ENCODE measurements at places on chromosomes 7 and 10.

DNA sequence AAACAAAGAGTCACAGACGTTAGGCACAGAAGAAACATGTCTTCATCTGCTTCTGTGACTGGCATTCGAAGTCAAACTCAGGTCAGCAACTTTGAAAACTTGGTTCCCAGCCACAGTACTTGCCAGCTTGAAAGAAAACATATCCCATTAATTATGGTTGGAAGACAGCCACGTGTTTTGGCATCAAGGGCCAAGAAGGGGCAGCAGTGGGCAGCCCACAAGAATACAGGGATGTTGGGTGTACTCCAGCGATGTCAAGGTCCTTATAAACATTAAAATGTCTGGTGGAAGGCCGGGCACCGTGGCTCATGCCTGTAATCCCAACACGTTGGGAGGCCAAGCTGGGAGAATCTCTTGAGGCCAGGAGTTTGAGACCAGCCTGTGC lies 29.5 kb downstream of the JCAD start:
- DNase-seq, result no peak

DNA sequence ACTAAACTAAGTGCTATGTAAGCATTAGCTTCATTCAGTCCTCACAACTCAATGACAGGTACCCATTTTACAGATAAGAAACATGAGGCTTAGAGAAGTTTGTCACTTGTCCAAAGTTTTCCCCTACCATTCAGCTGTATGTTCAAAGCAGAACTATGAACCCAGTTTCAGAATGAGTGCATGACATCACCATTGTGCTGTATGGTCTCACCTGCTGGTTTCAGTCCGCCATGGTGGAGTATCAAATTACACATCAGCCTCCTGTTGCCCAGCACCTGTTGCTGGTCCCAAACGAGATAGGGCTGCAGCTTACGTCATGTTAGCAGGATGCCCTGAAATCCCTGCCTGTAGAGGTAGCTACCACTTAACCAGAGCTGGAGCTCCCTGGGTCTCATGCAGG lies 95.0 kb downstream of the DYNC1I1 start:
- DNase-seq, result no peak

- DNase-seq, result no peak
Observed at GRCh38 chr7:137434946-137435345, 91.4 kb upstream of the PTN start.

DNA sequence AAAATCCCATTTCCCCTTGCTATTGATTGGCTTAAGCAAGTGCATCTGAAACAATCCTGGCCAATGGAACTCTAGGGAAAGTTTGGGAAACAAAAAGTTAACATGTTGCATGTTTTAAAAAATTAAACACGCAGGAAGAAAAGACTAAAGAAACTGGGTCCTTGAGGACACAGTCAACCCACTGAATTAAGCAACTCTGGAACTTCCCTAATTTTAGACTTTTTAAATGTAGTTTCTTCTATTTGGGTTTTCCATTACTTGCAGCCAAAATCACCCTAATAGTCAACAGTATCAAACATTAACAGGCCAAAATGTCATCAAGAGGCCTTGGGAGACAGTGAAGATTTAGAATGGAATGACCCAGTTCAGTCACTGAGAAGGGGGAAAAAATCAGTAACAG lies 40.6 kb downstream of the OSBPL3 start:
- no peak for DNase-seq

DNA sequence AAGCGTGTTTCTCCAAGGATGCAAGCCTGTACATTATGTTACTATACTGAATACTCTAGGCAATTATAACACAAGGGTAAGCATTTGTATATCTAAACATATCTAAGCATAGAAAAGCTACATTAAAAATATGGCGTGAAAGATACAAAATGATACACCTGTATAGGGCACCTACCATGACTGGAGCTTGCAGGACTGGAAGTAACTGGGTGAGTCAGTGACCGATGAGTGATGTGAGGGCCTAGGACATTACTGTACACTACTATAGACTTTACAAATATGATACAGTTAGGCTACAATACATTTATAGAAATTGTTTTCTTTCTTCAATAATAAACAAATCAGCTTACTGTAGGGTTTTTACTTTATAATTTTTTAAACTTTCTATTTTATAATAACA lies 1127.2 kb upstream of the LRRN3 start:
- no peak for DNase-seq

DNA sequence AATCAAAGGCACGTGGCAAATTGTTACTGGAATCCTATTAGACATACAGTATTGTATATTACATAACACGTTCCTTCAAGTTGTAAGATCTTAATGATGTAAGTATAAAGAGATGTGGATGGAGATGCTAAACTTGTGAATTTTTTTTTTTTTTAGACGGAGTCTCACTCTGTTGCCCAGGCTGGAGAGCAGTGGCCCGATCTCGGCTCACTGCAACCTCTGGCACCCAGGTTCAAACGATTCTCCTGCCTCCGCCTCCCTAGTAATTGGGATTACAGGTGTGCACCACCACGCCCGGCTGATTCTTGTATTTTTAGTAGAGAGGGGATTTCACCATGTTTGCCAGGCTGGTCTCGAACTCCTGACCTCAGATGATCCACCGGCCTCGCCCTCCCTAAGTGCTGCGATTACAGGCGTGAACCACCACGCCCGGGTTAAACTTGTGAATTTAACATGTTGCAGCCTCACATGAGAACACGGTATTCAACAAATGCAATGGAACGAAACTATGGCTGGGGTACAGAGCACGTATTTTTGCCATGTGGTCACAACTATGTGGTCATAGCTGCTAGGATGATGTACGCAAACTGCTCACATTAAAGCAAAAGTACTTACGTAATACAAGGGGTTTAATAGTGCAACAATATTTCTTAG lies 818 bp upstream of the SUPV3L1 start:
- DNase-seq, result no peak

DNA sequence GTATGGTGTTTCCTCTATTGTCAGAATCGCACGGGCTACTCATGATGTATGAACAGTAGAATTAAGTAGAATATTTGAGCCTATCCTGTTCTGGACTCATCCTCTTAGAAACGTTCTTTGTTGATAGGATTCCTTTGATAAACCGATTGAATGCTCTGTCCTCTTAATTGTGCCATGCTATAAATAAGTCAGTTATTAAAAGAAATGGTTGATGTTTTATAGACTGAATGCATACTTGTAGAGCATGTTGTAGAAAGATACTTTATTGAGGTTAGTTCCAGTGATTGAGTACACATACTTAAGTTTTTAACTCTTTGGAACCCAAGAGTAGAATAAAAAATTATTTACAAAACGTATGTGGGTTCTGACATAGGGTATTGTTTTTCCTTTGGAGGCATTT lies 54.9 kb upstream of the HBP1 start:
- DNase-seq, result no peak

GRCh38 chr7:11332186-11332864 lies 358.7 kb downstream of the PHF14 start:
- no peak for DNase-seq

DNA sequence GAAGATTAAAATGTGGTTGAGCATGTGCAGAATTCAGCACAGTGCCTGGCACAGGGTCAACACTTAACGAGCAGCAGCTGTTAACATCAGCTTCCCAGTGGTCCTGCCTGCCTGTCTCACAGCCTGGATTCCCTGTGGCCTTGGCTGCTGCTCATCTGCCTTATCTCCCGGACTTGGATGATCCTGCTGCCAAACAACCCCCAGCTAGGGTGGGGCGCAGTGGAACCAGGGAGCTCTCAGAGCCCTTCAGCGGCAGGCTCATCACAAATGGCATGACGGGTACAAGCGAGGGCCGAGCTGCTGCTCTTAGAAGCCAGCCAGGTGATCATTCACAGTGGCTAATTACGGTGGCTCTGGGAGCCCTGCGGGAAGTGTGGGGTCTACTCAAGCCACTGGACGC lies 13.0 kb upstream of the SMARCD3 start:
- DNase-seq, result no peak

DNA sequence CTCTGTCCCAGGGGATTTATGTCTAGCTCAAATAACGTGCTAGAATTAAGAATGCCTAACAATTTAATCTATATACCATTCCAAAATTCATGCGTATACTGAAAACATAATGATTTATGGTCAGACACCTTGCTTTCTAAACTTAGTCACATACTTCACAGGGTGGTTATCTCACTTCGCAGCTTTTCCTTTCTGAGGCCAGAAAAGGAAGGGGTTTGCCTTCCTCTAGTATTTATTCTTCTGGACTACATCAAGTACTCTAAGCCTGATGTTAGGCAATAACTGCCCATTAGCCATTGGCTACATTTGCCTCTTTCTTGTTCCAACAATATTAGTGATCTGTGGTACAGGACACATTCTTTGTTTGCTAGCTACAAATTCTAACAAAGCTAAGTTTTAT lies 72.6 kb upstream of the FHIP2A start:
- DNase-seq, result no peak

DNA sequence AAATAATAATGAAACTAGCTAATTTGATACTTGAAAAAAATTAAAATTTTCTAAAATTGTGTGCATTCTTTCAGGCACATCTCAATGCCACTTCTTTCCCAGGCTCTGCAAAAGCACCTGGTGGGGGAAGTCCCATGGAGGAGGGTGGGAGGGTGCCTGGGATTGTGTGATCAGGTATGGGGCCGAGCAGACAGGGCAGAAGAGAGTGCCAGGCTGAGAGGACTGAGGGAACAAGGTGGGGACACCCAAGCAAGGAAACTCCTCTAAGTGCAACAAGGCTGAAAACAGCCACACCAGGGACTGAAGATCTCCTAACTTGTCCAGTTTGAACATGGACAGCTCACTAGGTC lies 13.8 kb downstream of the PARP12 start:
- DNase-seq, result no peak

DNA sequence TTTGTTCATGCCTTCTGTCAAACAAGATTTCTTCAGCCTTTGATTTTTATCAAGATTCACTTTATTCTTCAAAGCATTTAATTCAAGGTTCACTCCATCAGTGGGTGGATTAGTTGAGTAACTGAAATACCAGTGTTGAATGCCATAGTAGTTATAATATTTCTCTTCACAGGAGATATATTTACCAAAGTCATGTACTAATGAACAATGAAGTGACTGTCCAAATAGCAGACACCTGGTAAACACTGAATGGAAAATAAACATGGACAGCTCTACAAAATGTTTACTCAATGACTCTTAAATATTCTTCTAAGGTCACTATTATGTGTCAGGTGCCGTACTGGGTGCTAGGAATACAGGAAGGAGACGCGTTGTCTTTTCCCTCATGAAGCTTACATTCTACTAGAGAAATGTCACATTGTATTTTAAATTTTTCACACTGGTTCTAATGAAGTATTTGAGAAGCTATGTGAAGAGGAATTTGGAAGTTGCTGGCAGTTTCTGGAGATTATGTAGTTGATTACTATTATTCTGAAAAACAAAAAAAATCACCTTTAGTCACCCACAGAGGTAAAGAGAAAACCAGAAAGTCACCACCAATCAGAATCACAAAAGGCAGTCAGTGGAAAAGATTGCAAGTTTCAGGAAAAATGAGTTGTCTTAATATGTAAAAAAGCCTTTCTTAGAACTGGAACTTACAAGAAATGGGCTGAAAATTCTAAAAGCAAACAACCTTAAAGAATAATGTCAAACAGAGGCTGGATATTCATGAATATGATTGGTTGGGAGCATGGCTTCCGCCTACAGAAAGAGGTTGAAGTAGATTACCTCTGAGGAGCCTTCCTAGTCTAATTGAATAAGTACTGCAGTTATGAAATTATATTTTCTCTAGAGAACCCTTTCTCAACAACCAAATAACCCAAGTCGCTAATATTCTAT lies 84.5 kb downstream of the RTKN2 start:
- no peak for DNase-seq

DNA sequence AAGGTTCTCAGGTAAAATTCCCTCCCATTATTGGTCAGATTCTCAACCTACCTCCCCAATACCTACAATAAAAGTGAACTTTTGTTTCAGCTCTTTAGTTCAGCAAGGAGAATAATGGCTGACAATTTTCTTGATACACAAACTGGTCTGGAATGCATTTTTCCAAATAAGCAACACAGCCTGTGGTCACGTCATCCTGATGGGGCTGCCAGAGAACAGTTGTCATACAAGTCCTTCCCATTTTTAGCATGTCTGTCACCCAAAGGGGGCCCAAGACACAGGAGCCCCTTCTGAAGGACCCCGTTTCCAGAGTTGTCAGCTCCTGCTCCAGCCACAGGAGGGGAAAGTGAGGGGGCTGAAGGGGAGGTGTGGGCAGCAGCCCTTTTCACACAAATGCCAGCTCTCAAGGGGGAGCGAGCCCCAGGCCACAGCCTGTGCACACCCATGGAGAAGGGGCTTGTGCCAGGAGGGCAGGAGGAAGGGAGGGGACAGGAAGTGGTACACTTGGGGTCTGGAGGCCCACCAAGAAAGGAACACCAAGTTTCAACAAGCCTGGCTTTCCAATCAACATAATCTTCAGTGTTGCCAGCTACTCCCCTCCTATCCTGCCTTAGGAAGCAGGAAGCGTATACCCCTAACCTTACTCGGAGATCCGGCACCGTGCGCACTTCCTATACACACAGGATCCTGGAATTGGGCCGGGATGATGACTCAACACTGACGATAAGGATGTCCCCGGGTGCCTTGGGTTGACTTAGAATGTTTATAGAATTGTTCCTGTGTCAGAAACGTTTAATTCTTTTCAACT lies 43.4 kb upstream of the PDLIM1 start:
- no peak for DNase-seq

GRCh38 chr10:10600004-10600403 lies 417.7 kb upstream of the CELF2 start:
- no peak for DNase-seq

- DNase-seq, result no peak
Observed at GRCh38 chr10:113047605-113047962, 97.5 kb downstream of the TCF7L2 start.

DNA sequence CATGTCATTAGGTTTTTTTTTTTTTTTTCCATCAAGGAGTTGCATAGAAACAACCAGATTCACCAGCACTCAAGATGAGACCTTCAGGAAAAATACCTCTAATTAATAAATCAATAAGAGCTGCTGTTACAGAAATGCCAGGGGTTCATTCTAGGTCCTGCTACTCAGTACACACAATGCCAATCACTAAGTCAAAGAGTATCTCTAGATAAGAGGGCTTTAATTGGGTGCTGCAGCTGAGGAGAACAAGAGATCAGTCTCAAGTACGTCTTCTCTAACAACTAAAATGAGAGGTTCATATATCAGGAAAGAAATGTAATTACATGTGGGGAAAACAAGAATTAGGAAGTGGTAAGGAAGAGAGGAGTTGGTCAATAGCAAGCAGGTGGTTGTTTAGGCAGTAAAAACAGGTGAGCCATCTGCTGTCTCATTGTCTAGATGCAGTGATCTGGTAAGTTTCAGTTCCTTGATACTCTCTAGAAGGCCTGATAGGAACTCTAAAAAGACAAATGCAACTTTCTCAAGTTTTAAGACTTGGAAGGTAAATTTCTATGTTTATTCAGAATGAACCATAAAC lies 272.9 kb upstream of the ZWINT start:
- DNase-seq, result no peak

GRCh38 chr7:90661290-90662151 lies 65.4 kb downstream of the CDK14 start:
- no peak for DNase-seq

- DNase-seq, result peak; percentile 5
Observed at GRCh38 chr10:46555713-46556514, 544 bp downstream of the GPRIN2 start.

GRCh38 chr7:157807510-157807909 lies 470.7 kb downstream of the DNAJB6 start:
- DNase-seq, result no peak

Measured in CD4-positive, alpha-beta T cell treated with Interleukin-17A for 4 hours (primary cell).